ENCODE measurements at places on chromosomes 6 and 20.

GRCh38 chr20:2872459-2873009, 747 bp upstream of the PTPRA start:
- DNase-seq: no peak

DNA sequence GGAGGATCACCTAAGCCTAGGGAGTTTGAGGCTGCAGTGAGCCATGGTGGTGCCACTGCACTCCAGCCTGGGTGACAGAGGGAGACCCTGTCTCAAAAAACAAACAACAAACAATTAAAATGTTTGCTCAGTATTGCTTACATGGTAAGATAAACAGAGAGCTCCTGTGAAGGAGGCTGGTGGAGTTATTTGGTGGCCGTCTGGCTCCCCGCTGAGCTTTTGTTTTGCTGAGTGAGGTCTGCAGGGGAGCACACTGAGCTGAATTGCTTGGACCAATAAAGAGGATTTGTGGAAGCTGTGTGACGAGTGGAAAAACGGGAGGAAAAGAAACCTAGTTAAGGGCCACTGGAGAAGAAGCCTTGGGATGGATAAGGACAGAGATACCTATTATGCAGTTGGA, 41.1 kb upstream of the BMP6 start:
- DNase-seq: no peak

DNA sequence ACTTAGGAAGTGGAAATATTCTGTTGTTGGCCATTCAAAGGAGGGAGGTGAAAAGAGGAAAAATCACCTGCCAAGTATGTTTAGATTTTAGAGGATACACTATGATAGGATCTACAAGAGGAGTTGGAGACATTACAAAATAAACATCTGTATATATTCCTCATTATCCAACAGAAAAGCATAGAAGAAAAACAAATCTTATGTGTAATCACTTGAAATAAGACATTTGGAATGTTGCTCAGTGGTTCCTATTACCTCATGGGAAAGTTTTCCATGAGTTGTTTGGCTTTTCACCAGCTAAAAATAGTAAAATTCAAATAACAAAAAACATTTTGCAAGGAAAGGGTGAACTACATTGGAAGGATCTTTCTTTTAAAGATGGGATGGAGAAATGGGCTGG, 76.7 kb upstream of the CARMIL1 start:
- no peak for DNase-seq

- DNase-seq: no peak
Measured at GRCh38 chr6:116156405-116157326, 30.7 kb upstream of the COL10A1 start.

GRCh38 chr20:63132715-63133471, 83.0 kb downstream of the YTHDF1 start:
- DNase-seq: no peak

DNA sequence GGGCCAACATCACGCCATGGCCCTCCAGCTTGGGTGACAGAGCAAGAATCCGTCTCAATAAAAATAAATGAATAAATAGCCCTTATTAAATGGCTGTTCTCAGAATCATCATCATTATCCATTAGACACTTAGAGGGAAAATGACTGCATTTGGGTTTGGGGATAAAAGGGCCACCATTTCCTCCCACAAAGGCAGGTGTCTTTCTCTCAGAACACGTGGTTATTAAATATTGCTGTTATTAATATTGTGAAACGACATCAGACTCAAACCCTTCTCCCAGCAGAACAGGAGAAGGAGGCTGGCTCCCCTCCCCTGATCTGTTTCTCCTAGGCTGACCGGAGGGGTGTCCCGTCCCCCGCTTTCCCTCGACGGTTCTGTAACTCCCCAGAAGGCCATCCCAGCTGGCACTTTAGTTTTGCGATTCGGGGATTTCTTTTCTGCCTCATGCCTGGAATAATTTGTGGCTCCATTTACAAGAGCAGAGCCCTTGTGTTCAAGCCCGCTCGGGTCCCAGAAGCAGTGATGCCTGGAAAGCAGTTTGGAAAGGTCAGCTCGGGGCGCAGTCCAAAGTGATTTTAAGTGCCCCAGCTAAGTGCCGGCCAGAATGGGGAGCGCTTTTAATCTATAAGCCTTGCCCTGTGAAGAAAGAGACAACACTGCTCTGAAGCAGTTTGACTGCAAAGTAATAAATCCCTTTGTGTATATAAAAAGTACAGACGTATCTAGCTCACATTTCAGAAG, 41.9 kb downstream of the EYA2 start:
- no peak for DNase-seq

- DNase-seq: no peak
Measured at GRCh38 chr6:11096109-11096508, 2.5 kb downstream of the SMIM13 start.

GRCh38 chr20:57620274-57620990, at the start of gene ZBP1:
Gene ZBP1 (minus strand): TSS chr20:57620426. CDS start chr20:57620295, 131 bp downstream.
- no peak for DNase-seq

GRCh38 chr20:25292176-25292891, 44.4 kb downstream of the PYGB start:
- no peak for DNase-seq

- DNase-seq: no peak
Measured at GRCh38 chr20:32986331-32986966, 17.8 kb downstream of the SUN5 start.

- DNase-seq: no peak
Measured at GRCh38 chr6:89356642-89357170, 4.2 kb upstream of the UBE2J1 start.

DNA sequence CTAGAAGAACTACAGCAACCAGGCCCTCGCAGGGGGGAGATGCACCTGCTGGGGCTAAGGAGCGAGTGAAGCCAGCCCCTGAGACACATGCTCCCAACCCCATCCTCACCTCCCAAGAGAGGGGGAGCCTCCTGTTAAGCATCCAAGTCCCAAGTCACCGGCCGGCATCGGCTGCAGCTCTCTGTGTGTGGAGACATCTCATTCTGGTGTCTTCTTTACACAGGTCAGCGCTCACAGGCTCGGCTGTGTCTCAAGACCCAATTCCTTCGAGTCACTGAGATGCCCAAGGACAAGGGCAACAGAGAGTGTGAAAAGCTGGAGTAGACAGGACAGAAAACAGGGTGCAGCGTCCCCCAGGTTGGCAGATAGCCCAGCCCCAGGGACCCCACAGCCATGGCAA, 21.1 kb upstream of the MRGBP start:
- DNase-seq: no peak

DNA sequence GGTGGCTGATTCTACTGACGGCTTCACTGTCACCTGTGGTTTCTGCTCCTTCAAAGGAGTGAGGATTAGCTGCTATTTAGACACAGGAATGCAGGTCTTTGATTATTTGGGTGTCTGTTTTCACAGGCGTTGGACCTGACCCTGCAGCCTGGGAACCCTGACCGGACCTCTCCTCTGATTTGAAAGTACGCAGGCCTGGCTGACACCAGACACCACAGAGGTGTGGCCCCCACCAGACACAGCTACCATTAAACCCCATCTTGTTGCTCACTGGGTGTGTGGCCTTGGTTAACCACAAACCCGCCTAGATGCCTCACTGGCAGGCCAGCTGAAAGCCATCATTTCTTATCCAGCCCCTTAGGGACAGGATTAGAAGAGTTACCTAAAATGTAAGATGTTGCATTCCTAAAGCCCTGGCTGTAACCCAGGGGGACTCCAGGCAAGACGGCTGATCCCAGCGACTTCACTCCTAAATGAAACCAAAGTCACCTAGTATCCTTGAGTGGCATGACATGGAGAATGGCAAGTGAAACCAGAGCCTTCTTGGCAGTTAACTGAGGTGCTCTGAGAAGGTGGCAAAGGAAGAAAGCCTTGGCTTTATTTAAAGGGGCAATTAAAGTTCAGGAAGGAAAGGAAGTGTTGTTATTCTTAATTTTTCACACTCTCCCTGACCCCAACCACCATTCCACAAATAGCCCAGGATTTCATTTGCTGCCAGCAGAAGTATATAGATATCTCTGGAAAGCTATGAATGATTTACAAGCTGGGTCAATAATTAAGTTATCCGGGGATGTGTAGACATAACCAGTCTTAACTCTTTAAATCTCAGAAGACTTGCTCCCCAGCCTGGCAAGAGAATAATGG, 169.9 kb downstream of the QRSL1 start:
- no peak for DNase-seq

- DNase-seq: no peak
Measured at GRCh38 chr6:116019428-116019827, 41.3 kb downstream of the FRK start.

DNA sequence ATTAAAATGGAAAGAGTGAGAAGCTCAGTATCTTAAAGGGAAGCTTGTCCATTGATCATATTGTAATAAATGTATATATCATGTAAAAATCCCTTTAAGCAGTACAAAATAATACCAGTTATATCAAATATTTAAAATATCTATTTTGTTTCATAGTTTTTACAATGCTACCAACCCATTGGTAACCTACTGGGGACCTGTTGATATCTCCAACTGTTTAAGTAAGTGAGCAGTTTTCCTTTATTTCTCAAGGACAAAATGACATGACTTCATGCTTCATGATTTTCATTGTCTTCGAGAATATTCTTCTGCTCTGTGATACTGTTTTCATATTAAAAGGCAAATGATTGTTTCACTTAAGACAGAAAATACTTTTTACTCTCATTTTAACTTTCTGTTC, 100.0 kb downstream of the ADGRG6 start:
- no peak for DNase-seq

DNA sequence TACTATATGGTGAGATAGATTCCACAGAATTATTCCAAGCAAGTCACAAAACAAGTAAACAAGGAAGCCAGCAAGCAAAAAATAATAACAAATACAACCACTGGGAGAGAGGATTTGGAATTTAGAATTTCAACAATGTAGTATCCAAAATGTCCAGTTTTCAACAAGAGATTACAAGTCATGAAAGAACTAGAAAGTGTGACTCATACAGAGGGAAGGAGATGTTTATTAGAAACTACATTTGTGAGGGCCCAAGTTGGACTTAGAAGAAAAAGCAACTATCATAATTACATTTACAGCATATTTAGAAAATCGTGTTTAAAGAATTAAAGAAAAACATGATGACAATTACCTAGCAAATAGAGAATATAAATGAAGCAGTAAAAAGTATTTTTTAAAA, 494.6 kb upstream of the ID4 start:
- DNase-seq: no peak

DNA sequence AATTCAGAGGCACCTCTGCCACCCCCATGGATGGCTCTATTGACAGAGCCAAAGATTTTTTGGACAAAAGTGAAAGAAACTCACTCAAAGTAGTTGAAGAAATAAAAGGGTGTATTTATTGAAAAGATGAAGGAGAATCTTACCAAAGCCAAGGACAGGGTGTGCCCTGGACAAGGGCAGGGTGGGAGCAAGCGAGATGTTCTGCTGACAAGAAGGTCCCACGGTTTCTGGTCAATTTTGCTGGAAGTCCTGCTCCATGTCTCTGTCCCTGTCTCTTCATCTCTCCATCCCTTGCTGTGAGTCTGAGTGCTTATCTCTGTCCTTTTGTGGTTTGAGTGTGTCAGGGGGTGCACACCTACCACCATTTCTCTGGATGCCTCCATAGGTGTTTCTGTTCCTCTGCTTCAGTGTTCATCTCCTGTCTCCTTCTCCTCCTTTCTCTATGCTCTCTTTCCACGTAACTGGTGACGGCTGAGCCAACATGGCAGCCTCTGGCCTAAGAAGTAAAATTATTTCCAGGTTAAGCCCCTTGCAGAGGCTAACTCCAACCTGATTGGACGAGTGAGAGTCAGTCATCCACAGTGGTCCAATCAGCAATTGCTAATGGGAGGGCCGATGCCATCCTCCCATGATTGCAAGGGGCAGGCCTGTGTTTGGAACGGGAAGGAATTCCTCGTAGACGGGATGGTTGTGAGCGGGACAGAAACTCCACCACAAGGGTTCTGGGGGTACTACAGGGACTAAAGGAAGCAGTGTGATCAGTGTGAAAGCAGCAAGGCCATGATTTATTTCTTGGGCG, 502.1 kb upstream of the CDH4 start:
- no peak for DNase-seq

GRCh38 chr20:57786304-57786932, 76.6 kb upstream of the PMEPA1 start:
- no peak for DNase-seq

DNA sequence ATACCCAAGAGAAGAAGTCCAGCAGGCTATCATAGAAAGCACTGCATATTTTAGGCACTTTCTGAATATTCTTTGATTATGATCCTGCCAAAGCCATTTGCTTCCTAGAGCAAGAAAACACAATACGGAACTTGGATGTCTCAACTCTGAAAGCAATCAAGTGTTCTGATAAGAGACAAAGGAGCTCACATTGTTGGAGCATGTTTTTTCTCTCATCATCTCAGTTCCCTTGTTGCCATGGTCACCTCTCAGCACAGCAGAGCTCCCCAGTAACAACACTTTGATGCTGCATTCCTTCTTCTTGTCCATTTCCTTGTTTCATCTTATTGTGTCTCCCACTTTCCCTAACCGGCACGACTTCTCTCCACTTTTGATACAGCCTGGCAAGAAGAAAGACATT, 168.7 kb upstream of the FUT9 start:
- DNase-seq: no peak

DNA sequence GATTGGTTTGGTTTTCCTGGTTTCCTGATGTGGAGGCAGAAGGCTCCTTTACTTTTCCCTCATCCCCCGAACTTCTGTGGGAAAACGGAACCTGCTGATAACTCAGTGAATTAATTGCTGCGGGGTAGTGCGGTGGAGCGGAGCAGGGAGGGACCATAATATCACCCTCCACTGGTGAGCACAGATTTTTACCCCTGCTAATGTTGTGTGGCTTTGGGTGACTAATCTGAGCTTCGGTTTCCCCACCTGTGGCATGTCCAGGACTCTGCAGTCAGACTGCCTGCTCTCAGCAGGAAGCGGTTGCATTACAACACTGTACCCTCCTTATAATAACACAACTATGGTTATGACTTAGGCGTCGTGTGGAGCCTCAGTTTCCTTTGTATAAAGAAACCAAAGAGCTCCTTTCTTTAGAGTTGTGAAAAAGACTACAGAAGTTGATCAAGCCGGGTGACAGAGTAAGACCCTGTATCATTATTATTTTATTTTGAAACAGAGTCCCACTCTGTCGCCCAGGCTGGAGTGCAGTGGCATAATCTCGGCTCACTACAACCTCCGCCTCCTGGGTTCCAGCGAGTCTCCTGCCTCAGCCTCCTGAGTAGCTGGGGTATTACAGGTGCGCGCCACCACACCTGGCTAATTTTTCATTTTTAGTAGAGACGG, 2.2 kb upstream of the ID1 start:
- DNase-seq: no peak

DNA sequence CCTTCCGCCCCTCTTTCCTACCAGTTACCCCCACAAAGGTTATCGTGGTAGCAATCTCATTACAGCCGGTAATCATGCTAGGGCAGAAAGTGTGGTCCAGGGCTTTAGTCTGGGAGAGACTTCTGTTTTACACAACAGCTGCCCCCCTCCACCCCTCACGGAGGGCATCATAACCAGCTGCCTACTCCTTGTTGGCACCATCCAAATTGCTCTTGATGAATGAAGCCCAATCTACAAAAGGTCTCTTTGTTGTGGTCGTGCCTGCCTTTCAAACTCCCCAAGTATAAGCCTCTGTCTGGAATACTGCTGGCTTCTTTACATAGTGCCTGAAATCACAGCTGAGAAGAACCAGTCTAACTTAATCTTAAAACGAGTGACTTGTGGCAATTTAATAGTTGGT, 157.9 kb downstream of the INSM1 start:
- no peak for DNase-seq
